Astrocyte (in vitro differentiated cells and primary cell): ENCODE measurements at places on chromosomes 6 and 20.
A peak's percentile ranks its signal among the peaks of the same experiment; 100 is the strongest.

DNA sequence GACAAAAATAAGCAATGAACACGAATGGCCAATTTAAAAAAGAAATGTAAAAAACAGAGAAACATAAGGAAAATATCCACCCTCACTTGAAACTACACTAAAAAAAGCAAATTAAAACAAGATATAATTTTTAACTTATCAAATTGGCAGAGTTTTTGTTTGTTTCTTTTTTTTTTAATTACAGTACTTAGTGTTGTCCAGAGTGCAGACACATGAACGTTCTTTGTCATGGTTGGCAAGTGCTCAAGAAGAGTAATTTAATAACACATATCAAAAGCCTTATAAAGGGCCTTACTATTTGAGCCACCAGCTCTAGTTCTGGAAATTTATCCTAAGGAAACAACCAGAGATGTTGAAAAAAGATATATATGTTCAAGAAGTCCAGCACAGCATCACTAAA is 142.3 kb downstream of the ATXN1 start:
- DNase-seq, result no peak

GRCh38 chr6:141914646-141915045 is 218.1 kb upstream of the GJE1 start:
- DNase-seq, result no peak

- no peak for DNase-seq
These were observed 66.9 kb downstream of the RIPOR3 start for GRCh38 chr20:50624351-50625016.

DNA sequence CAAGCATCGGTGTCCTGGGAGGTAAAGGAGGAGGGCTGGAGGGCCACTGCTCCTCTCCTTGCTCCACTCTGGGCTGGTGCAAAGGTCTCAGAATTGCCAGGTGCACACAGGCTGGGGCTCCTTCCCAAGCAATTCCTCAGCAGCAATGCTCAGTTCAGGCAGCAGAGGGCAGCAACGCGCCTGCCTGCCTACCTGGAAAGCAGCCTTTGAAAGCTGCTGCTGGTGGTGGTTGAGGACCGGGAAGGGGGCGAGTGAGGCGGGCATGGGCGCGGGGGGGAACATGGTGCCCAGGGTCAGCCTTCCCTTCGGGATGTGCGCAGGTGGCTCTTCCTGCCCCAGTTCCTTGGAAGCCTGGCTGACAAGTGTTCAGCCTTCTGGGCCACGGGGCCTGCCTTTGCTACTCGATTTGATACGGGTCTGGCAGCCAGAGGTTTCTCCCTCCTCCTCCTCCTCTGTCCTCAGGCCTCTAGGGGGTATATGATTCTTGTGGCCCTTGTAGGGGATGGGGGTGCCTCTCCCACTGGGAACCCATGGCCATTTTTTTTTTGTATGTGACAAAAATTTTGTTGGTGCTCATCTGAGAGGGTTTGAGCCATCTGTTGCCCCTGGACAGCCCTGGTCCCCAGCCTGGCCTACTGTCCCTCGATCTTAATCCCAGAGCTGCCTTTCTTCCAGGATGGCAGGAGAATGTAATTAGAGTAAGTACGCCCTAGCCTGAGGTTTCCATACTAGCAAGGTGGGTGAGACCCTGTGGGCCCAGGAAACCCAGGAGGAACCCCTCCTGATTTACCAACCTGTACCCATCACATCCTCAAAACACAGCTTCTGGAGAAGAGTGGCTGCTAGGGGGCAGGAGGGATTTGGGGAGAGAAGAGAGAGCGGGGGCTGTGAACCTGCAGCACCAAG is 20.1 kb downstream of the MRPS18A start:
- DNase-seq, result peak; percentile 29

DNA sequence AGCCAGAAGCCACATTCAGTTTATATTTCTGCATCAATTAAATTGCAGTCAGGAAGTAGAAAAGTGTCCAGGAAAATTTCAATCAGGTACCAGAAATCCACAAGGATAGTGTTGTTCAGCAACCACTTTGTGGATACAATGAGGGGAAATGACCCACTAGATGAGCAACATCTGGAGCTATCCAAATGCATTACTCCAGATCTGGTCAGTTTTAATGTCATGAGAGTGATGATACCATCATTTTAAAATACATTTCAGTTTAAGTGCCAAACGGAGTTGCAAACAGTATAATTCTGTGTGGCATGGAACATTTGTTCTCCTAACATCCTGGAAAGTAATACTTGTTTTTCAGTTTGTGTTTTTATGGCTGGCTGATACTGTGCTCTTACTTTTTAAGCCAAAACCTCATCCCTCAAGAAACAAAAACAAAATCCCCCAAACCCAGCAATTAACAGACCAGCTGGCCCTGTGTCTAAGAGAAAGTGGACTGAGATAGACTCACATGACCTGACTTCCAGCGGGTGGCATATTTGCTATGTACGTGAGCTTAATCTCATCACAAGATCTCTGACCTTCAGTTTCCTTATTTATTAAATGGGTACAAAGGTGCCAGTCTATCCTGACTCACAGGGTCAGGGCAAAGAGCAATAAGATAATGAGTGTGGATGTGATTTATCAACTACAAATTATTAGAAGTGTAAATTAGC is 58.8 kb upstream of the CNKSR3 start:
- DNase-seq, result no peak

GRCh38 chr6:138267971-138268895 is 49.9 kb upstream of the PBOV1 start:
- no peak for DNase-seq

DNA sequence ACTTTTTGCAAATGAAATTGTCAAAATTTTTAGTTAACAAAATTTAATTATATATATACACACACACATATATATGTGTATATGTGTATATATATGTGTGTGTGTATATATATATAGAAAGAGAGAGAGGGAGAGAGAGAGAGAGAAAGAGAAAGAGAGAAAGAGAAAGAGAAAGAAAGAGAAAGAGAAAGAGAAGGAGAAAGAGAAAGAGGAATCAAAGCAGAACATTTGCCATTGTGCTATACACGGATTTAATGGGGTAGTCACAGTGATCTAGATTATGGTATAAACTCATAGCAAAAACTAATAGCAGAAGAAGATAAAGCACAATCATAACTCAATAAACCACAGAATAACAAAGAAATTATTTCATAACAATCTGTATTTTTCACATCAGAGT is 126.7 kb downstream of the DST start:
- DNase-seq, result no peak

DNA sequence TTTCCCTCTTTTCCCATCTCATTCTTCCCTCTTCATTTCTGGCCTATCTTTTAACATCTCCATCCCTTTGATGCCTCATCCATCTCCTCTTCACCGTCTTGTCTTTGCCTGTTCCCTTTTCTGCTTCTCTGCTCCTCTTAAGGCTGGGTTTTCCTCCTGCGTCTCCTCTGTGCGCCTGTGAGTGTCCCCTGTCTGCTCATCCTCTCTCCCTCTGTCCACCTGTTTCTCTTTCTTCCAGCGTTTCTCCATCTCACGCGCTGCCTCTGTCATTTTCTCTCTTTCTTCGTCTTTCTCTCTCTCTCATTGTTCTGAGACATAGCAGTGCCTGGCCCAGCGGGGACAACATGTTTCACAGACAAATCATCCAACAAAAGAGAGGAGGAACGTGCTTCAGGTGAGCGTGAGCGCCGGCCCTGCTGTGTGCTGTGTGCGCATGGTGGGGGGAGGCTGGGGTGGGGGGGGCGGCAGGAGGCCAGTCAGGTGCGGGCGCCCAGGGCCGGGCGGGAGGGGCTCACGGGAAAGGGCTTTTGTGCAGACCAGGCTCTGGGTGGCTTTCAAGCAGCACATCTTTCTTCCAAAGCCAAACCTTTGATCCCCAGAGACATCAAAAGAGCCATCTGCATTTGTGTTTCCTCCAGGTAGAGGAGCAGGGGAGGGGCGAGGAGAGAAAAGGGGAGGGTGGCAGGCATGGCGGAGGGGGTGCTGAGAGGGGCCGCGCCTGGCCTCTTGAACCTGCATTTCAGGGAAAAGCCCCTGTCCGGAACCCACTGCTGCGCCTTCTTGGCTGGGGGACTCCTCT is 121.3 kb downstream of the VEGFA start:
- DNase-seq, result no peak

GRCh38 chr6:101847690-101848089 is 454.2 kb downstream of the GRIK2 start:
- no peak for DNase-seq

DNA sequence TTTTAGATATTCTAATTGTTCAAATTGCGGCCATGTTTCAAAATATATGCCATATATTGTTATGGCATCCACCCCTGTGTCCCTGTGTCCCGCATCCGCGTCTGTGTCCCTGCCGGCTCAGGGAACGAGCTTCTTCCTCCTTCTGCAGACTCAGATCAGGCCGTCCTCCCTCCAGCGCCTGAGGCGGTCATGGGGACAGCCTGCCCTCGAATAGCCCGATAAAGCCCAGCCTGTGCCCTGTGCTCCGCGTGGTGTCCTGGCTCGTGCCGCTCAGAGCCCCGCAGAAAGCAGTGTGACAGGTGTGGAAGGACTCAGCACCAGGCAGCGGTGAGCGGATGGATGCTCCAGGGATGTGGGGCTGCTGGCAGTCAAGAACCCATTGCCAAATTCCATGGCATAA is 663.4 kb upstream of the DEFB115 start:
- DNase-seq, result no peak
